Activated gamma-delta T cell (primary cell): ENCODE measurements at places on chromosomes 3 and 15.
A peak's percentile ranks its signal among the peaks of the same experiment; 100 is the strongest.

DNA sequence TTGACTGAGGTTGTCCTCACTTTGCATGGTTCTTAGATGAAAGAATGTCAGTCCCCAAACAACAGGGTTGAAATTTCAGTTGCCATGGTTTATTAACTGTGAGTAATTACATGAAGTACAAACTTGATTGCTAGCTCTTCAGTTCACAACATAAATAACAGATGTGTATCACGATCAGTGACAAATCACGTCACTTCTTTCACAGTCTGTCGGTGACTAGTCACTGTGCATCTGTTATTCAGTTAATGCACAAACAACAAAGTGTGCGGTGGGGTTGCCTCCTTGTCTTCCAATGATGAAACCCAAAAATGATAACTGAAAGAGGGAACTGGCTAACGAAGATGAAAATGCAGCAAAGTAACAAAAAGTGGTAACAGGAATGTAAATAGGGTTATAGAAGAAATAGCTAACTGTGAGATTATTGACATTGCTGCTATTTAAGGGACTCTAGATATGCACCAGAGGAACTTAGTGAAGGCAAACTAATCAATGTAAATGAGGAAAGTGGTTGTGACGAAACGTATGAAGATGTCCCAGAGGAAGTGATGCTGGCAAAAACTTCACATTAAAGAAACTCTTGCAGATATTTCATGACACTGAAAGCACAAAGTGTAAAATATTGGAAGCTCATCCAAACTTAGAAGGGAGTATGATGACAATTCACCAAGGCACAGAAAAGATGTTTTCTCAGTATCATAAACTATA, 159.3 kb downstream of the WDR76 start:
- DNase-seq = no peak

- no peak for DNase-seq
Observed at GRCh38 chr3:42610976-42611375, 10.5 kb downstream of the NKTR start.

- no peak for DNase-seq
Observed at GRCh38 chr3:184409331-184409926, 29.6 kb downstream of the CHRD start.

- no peak for DNase-seq
Observed at GRCh38 chr3:104437131-104437750, 929.5 kb upstream of the ALCAM start.

DNA sequence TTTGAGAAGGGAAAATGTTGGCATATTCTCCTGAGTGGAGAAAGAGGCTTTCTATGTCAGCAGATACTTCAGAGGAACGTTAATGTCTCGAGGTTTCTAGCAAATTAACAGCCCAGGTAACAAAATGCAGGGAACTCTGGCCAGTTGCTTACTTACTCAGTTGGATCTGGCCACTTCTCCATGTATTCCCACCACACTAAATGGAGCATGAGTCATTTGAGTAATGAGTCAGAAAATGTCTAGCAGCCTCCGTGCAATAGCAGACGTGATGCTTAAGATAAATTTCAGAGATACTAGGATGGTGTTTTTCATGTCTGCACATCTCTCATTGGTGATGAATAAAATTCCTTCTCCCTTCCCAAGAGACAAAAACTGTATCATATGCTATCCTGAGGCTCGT, 671.5 kb downstream of the FHIT start:
- no peak for DNase-seq

GRCh38 chr3:14438929-14439328, 36.5 kb downstream of the SLC6A6 start:
- no peak for DNase-seq

GRCh38 chr15:51497806-51498205, 124.8 kb downstream of the DMXL2 start:
- no peak for DNase-seq

- peak; percentile 12 for DNase-seq
Observed at GRCh38 chr3:158731938-158732855, at the start of gene RARRES1. Gene RARRES1, minus strand, starts transcription at chr3:158732457. Its CDS starts 42 bp downstream, at chr3:158732415.

- DNase-seq = no peak
Observed at GRCh38 chr3:30702828-30703397, 96.5 kb downstream of the TGFBR2 start.
